Activated CD4-positive, alpha-beta T cell treated with anti-CD3 and anti-CD28 coated beads, Interleukin-2, Interleukin-6, amounts not matched to agents 100 ng/mL and 50 ng/mL, durations not matched to agents 16 hours and 8 hours (primary cell): ENCODE measurements at places on chromosomes 6 and 20.

GRCh38 chr6:109523478-109523877, 40.5 kb upstream of the ZBTB24 start:
- DNase-seq: no peak

DNA sequence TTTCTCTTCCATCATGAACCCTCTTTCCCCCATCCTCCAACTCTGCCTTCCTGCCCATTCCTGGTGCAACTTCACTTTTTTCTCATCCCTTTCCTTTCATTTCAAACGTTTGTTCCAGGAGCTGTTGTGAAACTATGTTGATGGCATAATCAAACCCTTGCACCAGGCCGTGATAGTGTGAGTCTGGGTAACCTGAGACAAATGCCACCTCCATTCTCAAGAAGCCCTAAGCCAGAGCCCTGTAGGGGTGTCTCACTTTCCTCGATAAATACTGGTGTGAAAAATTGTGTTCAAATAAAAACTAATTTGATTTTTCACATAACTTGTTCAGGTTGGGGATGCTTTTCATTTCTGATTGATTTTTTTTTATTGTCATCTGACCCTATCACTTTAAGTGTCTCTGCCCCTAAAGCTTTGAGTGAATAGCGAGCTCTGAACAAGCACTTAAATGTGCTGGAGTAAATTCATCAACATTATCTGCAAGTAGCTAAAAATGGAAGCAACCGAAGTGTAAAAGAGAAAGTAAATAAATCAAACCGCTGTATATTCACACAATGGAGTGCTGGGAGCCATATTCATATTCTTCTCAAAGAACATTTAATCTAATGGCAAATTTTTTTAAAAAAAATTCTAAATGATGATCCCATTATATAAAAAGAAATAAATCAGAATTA, 303.1 kb upstream of the CDYL start:
- DNase-seq: no peak

GRCh38 chr20:2519115-2519809, 10.5 kb upstream of the ZNF343 start:
- DNase-seq: no peak

GRCh38 chr6:84798257-84798656, 33.9 kb upstream of the TBX18 start:
- DNase-seq: no peak

DNA sequence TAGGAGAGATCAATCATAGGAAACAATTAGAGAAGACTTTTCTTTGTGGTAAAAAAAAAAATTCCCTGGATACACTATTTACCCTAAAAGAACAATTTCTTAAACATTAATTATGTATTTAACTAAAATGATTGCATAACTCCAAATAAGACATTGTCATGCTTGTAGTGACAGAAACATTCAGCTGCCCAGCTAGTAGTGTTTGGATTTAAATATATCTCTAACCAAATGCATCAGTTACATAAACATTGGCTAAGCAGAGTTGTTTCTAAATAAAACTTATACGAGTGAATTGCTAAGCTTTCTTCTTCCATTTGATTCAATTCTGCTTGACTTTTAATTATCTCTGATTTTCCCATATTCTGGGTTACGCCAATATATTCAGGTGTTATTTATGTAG, 23.7 kb downstream of the MLIP start:
- no peak for DNase-seq

DNA sequence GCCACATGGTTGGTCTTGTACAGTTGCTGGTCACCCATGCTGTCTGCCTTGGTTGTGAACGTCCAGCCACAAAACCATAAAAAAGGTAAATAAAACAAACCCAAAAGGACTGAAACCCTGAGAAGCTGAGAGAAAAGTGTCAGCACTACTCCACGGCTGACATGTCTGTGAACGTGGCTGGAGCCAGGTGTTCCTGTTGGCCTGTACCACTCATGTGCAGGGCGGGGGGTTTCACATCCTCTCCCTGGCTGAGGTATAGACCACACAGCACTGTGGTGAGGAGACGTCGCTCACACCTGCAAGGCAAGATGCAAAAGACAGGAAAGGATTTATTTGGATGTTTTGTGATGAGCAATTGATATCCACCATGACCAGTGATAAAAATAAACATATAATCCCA, 51.9 kb upstream of the MRPS10 start:
- DNase-seq: peak; percentile 27

DNA sequence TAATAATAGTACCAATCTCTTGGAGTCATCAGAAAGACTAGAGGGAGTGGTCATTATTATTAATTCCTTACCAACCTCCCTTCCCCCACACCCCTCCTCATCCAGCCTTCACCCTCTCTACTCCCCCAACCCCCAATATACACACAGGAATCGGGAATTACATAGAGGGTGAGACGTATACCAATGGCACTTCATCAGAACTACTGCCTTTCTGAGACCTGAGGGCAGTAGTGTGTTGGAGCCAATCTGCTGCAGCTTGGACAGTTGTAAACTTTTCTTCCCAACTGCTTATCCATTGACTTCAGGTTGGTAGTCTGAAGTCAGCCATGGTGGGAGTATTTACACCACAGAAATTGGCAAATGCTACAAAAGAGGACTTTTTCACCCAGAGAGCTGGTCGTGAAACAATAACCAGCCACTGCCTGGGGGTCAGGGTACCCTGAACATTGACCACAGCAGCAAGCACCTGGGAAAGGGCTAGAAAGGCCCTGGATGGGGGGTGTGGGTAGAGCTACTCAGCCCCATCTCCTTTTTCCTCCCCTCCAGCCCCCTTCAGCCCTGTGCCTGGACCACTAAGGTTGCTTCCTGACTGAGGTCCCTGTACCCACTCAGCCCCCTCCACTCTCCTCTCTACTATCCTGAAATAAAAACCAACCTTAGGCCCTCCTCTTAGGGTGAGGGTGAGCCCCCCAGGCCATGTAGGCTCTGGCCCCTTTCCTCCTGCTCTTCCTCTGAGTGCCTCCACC, 161.5 kb downstream of the MRPL14 start:
- no peak for DNase-seq

DNA sequence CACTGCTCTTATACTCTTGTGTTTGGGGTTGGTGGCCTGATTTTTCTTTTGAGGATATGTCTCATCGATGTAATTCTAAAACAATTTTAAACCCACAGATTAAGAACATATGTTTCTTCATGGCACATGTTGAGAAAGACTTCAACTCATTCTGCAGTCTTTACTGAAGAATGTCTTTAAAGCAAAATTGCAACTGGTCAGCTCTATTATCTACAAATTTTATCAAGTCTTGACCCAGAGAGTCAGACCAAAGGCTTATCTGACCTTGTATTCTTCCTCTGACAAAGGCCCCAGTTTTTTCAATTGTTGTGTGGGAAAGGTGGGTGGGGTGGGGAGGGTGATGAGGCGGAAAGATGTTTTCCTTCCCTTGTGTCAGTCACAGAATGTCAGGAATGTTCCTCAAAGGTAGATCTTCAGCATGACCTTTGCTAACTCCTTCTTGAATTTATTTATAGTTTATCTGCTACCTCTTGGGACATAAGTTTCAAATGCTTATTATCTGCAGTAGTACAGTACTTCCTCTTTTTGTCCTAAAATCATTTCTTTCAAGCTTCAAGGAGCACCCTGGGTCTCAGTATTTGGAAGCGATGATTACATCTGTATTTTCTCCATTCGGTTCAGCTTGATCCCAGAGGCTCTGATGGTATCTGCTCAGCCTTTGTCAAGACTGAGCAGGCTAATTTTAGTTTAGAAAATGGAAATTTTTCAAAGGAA, 63.2 kb upstream of the TIAM2 start:
- DNase-seq: no peak

DNA sequence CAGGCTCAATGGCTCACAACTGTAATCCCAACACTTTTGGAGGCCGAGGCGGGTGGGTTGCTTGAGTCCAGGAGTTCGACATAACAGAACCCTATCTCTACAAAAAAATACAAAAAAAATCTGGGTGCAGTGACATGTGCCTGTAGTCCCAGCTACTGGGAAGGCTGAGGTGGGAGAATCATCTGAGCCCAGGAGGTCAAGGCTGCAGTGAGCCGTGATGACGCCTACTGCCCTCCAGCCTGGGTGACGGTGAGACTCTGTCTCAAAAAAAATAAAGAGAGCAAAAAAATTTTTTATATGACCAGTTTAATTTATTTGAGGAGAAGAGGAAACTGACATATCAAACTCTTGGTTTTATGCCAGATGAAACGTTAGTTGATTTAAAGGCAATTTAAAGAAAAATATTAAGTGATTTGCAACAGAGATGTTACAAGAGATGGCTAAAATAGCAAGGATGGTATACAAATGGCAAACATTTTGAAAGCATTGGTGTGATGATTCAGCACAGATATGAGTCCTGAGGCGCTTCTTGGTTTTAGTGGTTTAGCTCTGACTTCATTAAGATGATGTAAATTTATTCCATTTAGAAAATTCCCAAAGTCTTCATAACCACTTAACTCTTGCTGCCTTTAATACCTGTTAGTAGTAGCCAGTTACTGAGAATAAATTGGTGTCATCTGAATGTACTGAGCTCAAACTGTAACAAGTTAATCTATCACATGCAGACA, 17.7 kb downstream of the GTF2H5 start:
- DNase-seq: peak; percentile 21

DNA sequence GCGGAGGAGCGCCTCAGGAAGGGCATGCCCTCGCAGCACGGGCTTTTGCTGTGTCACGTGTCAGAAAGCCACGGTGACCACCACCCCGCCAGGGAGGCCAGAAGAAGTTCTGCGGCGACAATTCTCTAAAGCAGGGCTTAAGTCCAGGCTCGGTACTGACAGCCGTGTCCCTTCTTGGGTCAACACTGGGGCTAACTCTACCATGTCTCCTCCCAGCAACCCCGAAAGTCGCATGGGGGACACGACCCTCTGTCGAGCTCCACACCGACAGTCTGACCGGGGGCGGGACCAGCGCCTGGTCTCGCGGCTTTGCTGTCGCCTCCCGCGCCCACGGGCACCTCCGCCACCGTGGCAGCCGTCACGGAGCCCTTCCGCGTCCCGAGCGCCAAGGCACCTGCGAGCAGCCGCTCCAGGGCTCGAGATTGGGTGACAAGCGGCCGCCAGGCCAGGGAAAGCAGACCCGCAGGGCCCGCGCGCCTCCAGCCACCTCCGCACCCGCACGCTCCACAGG, 534 bp downstream of the NANP start:
- peak; percentile 39 for DNase-seq

- peak; percentile 84 for DNase-seq
These were observed 149.5 kb upstream of the NEDD9 start for GRCh38 chr6:11381801-11382513.

GRCh38 chr20:22866812-22867341, 168.2 kb upstream of the SSTR4 start:
- no peak for DNase-seq

- DNase-seq: no peak
These were observed 71.3 kb downstream of the SULF2 start for GRCh38 chr20:47713878-47714450.

DNA sequence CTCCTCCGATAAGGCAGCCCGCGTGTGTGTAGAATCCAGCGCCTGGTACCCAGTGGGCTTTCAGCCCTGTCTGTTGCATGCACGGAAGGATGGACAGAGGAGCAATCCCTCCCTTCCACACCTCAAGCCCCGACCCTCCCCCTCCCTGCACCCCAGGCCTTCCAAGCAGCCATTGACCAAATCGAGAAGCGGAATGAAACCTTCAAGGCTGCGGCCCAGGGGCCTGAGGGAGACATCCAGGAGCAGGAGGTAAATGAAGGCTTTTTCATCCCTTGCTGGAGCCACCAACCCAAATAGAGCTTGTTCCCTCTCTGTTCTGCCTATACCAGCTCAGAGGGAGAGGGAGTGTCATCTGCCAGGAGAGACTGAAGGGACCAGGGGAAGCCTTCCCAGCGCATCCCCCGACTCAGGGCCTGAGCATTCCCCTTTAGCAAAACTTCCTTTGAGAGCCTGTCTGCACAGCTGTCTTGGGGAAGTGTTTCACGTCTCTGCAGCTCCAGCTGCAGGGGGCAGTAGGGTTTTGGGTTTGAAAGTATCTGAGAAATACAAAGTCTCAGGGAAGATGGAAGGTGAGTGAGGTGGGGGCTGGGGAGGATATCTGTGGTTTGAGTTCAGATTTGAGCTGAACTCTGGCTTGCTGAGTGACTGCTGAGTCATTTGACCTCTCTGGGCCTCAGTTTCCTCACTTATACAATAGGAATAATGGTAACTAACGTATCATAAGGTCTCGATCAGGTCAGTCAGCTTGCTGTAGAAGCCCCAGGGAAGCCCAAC, 16.1 kb downstream of the FGD2 start:
- DNase-seq: peak; percentile 92

- no peak for DNase-seq
These were observed 9.5 kb upstream of the NKX2-2 start for GRCh38 chr20:21523281-21523868.

DNA sequence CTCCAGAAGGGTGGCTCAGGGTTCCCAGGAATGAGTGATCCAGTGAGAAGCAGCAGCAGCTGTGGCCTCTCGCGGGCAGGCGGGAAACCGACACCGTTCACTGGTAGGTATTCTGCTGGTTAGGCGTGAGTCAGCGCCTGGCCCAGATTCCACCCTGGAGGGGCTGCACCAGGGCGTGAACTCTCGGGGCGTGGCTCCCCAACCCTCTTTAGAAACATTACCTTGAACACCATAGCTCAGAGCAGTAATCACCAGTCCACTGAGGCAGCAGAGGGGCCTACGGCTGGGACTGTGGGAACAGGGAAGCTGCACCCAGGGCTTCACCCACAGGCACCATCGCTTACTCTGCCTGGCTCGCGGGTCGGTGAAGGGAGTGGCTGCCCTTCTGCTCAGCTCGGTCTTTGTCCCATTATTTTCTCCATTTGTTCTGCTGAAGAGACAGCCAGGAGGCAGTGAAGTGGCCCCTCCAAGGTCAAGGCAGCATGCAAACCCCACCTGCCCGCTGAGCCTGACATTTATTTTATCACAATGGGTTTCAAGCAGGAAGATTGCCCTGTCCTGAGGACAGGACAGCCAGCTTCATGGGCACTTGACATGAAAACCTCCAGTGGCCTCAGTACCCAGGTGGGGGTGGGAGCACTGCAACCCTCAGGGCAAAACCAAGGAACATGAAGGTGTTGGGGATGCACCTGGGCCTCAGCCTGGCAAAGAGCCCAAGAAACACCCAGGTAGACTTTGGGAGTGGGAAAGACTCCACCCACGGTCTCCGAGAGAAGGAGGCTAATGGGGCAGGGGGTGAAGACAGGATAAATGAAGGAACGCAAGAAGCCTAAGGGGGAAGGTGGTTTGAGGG, 51.0 kb upstream of the CD93 start:
- DNase-seq: no peak

- DNase-seq: no peak
These were observed 6.8 kb upstream of the EZR start for GRCh38 chr6:158825951-158826306.

- no peak for DNase-seq
These were observed 262.7 kb upstream of the TCF21 start for GRCh38 chr6:133626096-133626666.
